ENCODE measurements at places on chromosomes 11 and 22.

DNA sequence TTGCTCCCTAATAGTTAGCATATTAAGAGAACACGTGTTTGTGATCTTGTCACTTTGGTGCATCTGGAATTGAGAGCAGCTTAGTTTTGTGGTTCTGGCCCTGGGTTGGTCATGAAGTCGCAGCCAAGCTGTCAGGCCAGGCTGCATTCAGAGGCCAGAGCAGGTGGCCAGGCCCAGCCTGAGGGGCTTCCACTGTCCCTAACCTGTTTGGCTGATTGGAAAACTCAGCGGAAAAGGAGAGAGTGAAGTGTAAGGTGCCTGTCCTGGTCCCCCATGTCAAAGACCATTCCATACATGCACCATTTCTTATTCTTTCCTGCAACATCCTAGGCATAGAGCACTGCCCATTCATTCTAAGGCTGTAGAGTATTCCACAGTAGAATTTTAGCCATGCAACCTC is 111.5 kb upstream of the IGLL5 start:
- DNase-seq = no peak

DNA sequence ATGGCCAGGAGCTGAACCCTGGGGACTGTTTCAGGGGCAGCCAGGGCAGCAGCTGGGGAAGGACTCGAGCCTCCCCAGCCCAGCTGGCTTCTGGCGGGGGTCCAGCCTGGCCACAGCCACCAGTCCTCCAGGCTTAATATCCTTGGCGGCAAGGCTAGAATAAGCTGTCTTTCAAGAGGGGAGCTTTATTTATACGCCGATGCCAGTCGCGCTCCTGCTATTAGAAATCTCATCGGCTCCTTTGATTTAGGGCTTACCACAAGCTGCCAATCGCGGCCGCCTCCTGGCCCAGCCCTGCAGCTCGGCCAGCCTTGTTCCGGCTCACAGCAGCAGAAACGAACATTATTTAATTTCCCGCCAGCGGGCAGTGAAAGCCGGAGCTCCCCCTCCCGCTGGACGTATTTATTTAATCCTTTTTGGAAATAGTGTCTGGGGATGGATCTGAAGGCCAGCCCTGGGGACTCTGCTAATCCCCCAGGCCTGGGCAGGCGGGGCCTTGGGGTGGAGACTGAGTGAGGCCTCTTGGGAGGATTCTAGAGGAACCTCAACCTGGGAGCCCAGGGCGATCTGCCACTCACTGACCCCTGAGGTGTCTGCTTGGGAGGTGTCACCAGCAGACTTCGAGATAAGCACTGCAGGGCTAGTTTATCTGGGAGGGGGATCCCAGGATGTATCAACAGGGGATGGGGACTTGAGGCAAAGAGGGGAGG is 363.1 kb downstream of the MN1 start:
- peak; percentile 16 for DNase-seq

DNA sequence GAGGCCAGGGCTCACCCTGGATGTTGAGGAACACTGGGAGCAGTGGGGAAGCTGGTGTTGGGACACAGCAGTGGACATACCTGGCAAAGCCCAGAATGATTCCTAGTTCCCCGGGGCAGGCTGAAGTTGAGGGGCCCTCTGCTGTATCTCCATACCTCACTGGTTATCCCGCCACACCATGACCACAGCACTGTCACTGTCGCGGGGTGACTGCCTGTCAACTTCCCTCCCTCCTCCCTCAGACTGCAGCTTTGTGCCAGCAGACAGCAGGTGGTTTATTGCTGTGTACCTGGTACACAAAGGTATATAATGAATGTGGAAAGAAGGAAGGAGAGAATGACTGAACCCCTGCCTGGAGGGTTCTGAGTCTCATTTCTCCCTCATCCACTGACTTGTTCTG is 318.7 kb downstream of the TMEM135 start:
- DNase-seq = no peak

DNA sequence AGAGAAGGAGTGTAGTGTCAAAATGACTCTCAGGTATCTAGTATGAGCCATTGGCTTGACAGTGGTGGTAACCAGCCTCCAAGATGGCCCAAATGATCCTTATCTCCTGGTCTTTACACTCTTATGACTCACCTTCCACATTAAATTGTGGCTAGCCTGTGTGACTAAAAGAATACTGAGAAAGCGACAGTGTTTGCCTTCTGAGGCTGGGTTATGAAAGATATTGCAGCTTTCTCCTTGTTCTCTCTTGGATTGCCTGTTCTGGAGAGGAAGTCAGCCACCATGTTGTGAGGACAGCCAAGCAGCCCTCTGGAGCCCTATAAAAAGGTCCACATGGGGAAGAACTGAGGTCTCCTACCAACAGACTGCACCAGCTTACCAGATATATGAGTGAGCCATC is 15.8 kb downstream of the C11orf71 start:
- no peak for DNase-seq

GRCh38 chr11:10725114-10725906 is 25.7 kb upstream of the CTR9 start:
- no peak for DNase-seq

GRCh38 chr11:128881221-128881620 is 9.9 kb upstream of the KCNJ5 start:
- peak; percentile 17 for DNase-seq

- no peak for DNase-seq
Measured at GRCh38 chr11:122963961-122964360, 17.7 kb downstream of the BSX start.

- DNase-seq = no peak
Measured at GRCh38 chr11:57515332-57516060, at the start of gene SLC43A1. Gene SLC43A1, minus strand, starts transcription at chr11:57515702. Its CDS starts 1,591 bp downstream, at chr11:57514111.

GRCh38 chr11:118224511-118225188 is at the start of gene JAML:
Gene JAML, minus strand, starts transcription at chr11:118225011. Its CDS starts 10,145 bp downstream, at chr11:118214866.
- no peak for DNase-seq

DNA sequence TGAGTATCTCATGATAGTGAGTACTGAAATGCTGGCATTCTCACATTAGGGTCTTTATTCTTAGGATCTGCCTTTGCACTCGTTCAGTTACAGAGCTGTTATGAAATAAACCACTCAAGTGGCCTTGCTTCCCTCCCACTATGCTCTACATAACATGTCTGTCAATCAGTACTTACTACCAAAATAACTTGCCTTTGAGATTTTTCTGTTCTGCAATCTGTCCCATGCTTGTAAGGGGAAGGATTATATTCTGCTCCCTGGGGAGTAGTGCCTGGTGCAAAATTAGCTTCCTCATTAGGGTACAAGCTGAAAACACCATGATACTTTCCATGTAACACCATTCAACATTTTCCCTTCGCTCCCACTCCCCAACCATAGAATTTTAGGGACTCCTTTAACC is 1.9 kb upstream of the GRAP2 start:
- no peak for DNase-seq

DNA sequence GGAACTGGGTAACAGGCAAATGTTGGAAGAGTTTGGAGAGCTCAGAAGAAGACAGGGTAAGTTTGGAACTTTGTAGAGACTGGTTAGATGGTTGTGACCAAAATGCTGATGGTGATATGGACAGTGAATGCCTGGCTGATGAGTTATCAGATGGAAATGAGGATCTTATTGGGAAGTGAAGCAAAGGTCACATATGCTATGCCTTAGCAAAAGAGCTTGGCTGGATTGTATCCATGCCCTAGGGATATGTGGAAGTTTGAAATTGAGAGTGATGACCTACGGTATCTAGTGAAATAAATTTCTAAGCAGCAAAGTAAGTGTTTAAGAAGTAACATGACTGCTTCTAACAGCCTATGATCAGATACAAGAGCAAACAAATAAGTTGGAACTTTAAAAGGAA is 17.8 kb downstream of the BBOX1 start:
- no peak for DNase-seq

GRCh38 chr11:102974552-102975280 is 19.2 kb upstream of the MMP13 start:
- DNase-seq = no peak

GRCh38 chr11:3158821-3159220 is 6.3 kb downstream of the OSBPL5 start:
- no peak for DNase-seq

- peak; percentile 34 for DNase-seq
Measured at GRCh38 chr11:19953909-19954308, 206.4 kb downstream of the DBX1 start.

DNA sequence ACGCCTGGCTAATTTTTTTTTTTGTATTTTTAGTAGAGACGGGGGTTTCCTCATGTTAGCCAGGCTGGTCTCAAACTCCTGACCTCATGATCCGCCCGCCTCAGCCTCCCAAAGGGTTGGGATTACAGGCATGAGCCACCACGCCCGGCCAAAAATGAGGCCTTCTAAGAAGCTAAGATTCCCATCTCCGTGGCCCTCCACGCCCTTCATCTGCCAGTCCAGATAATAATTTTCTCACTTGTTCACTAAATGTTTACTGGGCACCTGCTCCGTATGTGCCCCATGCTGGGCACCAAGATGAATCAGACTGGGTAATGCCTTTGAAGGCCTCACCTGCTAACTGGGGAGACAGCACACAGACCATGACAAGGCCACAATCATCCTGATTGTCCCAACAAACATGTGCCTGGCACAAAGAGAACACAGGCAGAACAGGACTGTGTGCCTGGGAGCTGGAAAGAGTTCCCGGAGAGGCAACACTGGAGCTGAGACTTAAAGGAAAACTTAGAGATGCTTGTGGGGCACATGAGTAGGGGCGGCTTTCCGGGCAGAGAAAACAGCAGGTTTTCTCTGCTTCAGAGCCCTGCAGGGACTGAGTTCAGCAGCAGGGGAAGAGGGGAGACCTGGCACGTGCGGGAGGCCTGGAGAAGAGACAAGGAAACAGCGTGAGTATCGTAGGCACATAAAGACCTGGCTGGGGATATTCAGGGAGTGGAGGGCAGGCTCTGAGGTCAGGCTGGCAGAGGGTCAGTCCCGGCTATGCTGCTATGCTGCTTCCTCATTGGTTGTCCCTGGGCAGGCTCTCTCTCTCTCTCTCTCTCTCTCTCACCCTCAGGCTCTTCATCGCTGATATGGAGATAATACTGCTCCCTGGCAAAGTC is 2.4 kb downstream of the KIAA0930 start:
- DNase-seq = no peak

DNA sequence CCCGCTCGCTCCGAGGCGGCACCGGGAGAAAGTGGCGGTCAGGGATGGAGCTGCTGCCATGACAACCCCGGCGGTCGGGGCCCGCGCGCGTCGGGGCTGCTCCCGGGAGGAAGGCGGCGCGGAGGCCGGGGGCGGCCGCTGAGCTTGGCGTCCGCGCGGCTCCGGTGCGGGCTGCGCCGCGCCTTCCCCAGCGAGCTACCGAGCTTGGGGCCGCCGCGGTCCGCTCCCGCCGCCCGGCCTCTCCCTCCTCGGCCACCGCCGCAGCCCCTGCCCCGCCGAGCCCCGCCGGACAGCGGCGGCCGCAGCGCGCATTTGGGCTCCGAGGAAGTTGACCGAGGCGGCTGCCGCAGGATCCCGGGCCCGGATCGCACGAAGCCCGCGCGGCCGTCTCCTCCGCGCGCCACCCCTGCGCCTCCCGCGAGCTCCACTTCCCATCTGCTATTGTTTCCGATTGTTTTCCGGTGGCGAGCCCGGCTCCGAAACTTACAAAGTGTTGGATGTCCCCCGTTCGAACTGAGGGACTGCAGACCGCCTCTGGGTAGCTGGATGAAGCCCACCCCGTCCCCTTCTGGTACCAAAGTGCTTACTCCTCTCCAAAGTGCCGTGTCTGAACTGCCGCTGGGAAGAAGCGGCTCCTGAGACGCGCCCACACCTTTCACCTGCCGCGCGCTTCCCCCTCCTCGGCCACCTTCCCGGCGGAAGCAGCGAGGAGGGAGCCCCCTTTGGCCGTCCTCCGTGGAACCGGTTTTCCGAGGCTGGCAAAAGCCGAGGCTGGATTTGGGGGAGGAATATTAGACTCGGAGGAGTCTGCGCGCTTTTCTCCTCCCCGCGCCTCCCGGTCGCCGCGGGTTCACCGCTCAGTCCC is 540.3 kb downstream of the NTM start:
- DNase-seq = peak; percentile 21

DNA sequence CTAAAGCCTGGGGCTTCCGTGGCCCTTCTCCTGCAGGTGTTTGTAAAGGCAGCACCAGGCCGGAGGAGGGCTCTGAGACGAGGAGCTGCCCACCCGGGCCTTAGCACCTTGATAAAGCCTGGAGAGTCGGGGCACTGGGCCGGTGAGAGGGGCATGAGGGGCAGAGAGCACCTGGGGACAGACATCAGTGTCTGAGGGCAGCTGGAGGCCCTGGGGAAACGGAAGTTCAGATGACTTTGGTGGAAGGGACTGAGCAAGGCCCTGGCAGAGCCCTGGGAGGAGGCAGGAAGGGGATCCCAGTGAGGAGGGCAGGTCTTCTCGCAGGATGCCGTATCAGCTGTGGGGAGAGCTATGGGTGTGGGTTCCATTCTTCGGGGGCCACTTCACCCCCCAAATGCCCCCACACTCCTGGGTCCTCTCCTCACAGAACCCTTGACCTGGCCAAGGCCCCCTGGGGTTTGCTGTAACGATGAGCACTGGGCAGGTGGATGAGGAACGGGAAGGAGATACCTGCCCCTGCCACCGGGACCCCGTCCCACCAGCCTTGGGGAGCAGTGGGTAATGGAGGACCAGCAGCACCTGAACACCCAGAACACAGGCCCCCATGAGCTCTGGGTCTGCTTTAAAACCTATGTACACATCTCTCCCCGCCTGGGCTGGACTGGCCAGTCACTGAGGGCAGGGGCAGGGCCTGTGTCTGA is 7.4 kb downstream of the C1QTNF6 start:
- DNase-seq = no peak

GRCh38 chr11:128465531-128465930 is 121.8 kb downstream of the ETS1 start:
- DNase-seq = no peak

GRCh38 chr11:94328587-94329080 is 24.3 kb downstream of the IZUMO1R start:
- no peak for DNase-seq

GRCh38 chr11:114877976-114878375 is 199.6 kb downstream of the NXPE2 start:
- DNase-seq = no peak

GRCh38 chr11:34790620-34791019 is 125.6 kb downstream of the APIP start:
- DNase-seq = no peak

DNA sequence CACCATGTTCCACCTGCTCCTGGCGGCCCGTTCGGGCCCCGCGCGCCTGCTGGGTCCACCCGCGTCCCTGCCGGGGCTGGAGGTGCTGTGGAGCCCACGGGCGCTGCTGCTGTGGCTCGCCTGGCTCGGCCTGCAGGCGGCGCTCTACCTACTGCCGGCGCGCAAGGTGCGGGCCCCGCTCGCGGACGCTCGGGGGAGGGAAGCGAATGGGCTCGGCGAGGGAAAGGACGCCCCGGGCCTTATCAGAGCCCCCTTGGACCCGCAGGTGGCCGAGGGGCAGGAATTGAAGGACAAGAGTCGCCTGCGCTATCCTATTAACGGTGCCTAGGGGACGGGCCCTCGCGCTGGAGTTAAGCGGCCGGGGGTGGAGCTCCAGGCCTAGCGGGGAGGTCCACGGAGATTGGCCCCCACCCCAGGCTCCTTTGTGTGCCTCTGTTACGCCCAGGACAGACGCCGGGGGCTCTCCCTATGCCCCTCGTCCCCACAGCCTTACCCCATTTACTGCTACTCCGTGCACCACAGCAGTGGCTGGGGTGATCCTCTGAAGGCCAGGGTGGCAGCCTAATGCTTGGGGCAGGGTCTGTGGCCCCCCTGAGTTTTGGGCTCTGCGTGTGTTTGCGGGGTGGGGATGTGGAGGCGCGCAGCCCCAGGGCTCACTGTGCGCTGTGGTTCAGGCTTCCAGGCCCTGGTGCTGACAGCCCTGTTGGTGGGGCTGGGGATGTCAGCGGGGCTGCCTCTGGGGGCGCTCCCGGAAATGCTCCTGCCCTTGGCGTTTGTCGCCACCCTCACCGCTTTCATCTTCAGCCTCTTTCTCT is 1.1 kb downstream of the TM7SF2 start:
- peak; percentile 52 for DNase-seq

- no peak for DNase-seq
Measured at GRCh38 chr22:46402505-46402904, 67.0 kb downstream of the TRMU start.
